Stimulated activated memory B cell treated with anti-CD40 and anti-IgM and Interleukin-4, amounts not matched to agents 10 μg/mL and 1 μg/mL and 100 μg/mL, for 72 hours (primary cell): ENCODE measurements at places on chromosomes 1 and 21.

DNA sequence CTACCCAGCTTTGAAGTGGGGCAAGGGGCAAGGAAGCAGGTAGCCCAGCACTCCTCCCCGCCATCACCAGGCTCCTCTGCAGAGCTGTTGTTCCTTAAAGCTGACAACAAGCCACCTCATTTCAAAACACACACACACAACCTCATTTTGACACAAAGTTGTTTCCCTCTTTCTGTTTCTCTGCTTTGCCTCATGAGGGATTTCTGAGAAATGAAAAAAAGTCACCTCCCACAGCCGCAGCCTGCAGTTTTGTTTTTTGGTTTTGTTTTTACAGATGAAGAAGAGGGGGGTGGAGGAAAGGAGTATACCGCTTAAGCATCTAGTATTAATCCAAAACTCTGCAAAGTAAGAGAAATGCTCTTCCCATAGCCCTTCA, 12.1 kb downstream of the MCL1 start:
- peak; percentile 57 for ATAC-seq

DNA sequence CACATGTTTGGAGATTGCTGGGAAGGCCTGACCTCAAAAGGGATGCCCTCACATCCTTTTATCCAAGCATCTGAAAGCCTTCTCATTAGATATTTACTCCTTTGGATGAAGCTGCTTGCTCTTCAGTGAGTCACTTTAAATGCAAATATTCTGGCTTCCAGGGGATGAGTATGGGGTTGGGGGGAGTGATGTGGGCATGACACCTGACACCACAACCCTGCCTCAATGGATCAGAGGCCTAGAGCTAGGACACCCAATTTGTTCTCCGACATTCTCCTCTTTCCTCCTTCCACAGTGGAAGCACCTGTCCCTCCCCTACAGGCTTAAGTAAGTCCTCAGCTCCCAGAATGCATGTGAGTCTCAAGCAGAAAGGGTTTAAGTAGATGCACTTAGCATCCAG, 238.3 kb downstream of the OMA1 start:
- ATAC-seq = no peak

GRCh38 chr1:23704834-23705495, 13.4 kb downstream of the RPL11 start:
- no peak for ATAC-seq

- ATAC-seq = no peak
These were observed 15.0 kb downstream of the RHBG start for GRCh38 chr1:156384007-156384406.

GRCh38 chr1:111422546-111423391, 4.8 kb downstream of the OVGP1 start:
- no peak for ATAC-seq

GRCh38 chr1:207937204-207937603, 26.3 kb upstream of the CD34 start:
- ATAC-seq = no peak
